ENCODE measurements at places on chromosomes 12 and 14. TPM values are rescaled to one million over a fixed set of nuclear protein-coding genes. Genes with fewer than 3 reads are reported as not detected.

Gene PRH1
- total RNA-seq, result 11.9 TPM

Gene C12orf76
- total RNA-seq, result 7.4 TPM

Gene FCF1
- 44.7 TPM for total RNA-seq

Gene CCDC198
- total RNA-seq, result 0.53 TPM

Gene ASCL1
- not detected for total RNA-seq

Gene CIROP
- 0.06 TPM for total RNA-seq
